Right ventricle myocardium inferior (tissue), 1 donor: ENCODE measurements at places on chromosomes 4 and X. TPM values are rescaled to one million over a fixed set of nuclear protein-coding genes. Genes with fewer than 3 reads are reported as not detected.

Gene SPANXN4
- total RNA-seq: not detected

Gene FHDC1
- total RNA-seq: 0.27 TPM

Gene HTN1
- total RNA-seq: not detected

Gene PAK3
- total RNA-seq: 0.60 TPM

Gene TRIML2
- total RNA-seq: not detected

Gene KCNE5
- 0.43 TPM for total RNA-seq

Gene BCORL1
- 11.3 TPM for total RNA-seq

Gene SHROOM3
- total RNA-seq: 15.2 TPM

Gene SYTL5
- total RNA-seq: not detected

Gene ADH1A
- 0.84 TPM for total RNA-seq

Gene GYG2
- 1.5 TPM for total RNA-seq

Gene MSX1
- total RNA-seq: 2.7 TPM

Gene DAPP1
- total RNA-seq: 0.73 TPM

Gene PJA1
- 12.6 TPM for total RNA-seq

Gene PNMA5
- total RNA-seq: not detected

Gene NMU
- not detected for total RNA-seq

Gene SOWAHD
- total RNA-seq: 0.41 TPM

Gene KLHL13
- 6.0 TPM for total RNA-seq

Gene PWWP3B
- 11.5 TPM for total RNA-seq

Gene CDKL2
- 0.11 TPM for total RNA-seq

Gene RHOXF2
- not detected for total RNA-seq

Gene BMPR1B
- total RNA-seq: 1.4 TPM

Gene CXorf65
- total RNA-seq: not detected

Gene SSX7
- not detected for total RNA-seq

Gene BEX4
- 30.3 TPM for total RNA-seq

Gene CT45A1
- total RNA-seq: not detected

Gene TBC1D19
- 8.8 TPM for total RNA-seq

Gene GABRG1
- total RNA-seq: not detected

Gene MAGEA4
- not detected for total RNA-seq

Gene COL4A6
- total RNA-seq: 8.3 TPM

Gene FAM241A
- total RNA-seq: 8.8 TPM

Gene RPL34
- 747 TPM for total RNA-seq

Gene NXF2B
- total RNA-seq: not detected

Gene HSFX4
- not detected for total RNA-seq

Gene REELD1
- not detected for total RNA-seq

Gene NWD2
- 0.08 TPM for total RNA-seq

Gene HERC5
- total RNA-seq: 1.6 TPM

Gene VEGFC
- 6.0 TPM for total RNA-seq

Gene DGAT2L6
- not detected for total RNA-seq

Gene S100G
- not detected for total RNA-seq
